Fibroblast of the aortic adventitia (primary cell): ENCODE measurements at places on chromosomes 1 and 21.
A peak's percentile ranks its signal among the peaks of the same experiment; 100 is the strongest.

DNA sequence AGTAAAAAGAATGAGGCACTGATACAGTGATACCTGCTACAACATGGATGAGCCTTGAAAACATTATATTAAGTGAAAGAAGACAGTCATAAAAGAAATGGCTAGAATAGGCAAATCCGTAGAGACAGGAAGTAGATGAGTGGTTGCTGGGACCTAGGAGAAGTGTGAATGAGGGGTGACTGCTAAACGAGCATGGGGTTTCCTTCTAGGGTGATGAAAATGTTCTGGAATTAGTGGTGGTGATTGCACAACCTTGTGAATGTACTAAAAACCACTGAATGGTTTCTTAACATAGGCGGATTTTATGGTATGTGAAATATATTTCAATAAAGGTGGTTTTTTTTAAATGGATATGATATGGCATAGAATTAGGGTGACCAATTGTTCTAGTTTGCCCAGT lies 12.6 kb upstream of the SERINC2 start:
- no peak for DNase-seq

- DNase-seq: no peak
Measured at GRCh38 chr1:1918901-1919303, at the start of gene TMEM52. TSS of gene TMEM52 (minus strand) at chr1:1919279. CDS start at chr1:1919265, 14 bp downstream.

- DNase-seq: peak; percentile 33
Measured at GRCh38 chr1:149931212-149931790, 3.7 kb upstream of the SF3B4 start.

DNA sequence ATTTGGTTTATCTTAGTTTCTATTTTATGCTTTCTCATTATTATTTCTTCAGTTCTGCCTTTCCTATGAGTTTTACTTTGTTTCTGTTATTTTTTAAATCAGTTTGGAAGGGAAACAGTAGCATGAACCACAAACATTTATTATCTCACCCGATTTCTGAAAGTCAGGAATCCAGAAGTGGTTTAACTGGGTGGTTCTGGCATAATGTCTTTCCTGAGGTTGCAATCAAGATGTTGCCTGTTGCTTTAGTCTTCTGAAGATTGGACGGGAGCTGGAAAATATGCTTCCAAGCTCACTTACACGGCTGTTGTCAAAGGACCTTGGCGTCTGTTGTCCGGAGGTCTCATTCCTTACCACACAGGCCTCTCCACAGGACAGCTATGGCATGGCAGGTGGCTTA lies 50.4 kb downstream of the SNRPE start:
- peak; percentile 42 for DNase-seq

DNA sequence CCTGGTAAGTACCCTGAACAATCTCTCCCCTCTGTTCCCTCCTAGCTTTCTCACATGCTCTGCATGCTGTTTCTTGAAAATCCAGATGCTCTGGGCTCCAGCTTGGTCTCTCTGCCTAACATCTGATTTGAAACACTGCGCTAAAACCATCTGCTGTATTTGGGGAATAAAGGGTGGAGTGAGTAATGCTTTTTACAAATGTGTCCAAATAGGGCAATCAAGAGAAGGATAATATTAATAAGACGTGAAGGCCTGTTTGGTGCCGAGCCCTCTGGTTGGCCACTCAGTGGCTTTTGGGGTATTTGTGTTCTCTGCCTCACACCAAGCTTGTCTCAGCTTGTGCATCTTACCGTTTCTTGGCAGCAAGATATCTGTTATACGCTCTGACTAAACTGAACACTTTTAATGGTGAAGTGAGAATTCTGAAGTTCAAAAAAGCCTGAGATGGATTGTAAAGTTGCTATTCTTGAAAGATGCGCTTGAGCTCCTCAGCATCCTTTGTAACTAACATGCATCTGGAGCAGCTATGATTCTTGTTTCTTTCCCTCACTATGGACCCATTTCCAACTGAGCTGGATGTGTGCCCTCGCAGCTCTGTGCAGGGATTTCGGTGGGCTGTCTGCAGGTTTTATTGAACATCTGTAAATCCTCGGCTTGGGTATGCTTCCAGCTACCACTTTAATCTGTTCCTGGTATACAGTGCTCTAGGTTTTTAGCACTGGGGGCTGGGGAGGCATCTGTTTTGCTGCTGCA lies 269.4 kb downstream of the RWDD3 start:
- no peak for DNase-seq

DNA sequence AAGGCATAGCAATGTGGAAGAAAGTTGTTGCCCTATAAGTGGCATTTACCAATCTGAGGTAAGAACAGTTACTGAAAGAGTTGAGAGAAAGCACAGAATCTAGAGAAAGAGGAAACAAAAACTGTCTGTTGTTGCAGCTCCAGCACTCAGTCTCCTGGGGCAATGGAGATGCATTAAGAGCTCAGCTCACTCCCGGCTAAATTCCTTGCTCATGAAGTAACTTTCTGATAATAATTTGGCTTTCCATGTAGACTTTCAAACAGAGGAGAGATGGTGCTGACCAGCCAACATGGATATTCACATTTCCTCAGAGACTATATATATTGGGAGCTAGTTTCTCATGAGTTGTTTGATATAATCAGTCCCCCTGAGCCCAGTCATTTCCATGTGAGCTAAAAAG lies 135.3 kb downstream of the GDAP2 start:
- peak; percentile 87 for DNase-seq

- DNase-seq: no peak
Measured at GRCh38 chr1:41440321-41441085, 44.0 kb downstream of the EDN2 start.

GRCh38 chr1:43781574-43781973 lies 74.2 kb downstream of the ST3GAL3 start:
- DNase-seq: no peak

- DNase-seq: no peak
Measured at GRCh38 chr1:117627546-117628130, 21.8 kb downstream of the TENT5C start.

DNA sequence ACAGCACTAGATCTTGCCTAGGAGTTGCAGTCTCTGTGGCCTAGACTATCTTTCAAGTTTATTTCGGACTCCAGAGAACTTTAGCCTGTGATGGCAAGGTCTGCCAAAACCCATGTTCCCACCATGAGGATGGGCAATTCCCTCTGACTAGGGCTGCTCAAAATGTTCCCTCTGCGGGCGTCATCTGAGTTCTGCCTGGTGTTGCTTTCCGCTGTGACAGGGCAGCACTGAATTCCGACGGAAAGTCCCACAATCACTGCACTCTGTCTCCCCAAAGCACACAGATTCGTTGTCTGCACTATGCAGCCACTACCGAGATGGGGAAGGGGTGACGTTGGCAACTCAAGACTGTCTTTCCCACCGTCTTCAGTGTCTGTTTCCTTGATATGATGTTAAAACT lies 75.2 kb downstream of the CATSPERE start:
- DNase-seq: no peak

GRCh38 chr1:31418626-31419323 lies 5.8 kb downstream of the SERINC2 start:
- no peak for DNase-seq

GRCh38 chr1:82919837-82920236 lies 1079.1 kb downstream of the TTLL7 start:
- DNase-seq: no peak

- DNase-seq: peak; percentile 35
Measured at GRCh38 chr1:99266726-99267125, 2.4 kb downstream of the PLPPR4 start.

- no peak for DNase-seq
Measured at GRCh38 chr1:180945151-180945550, 32.5 kb downstream of the KIAA1614 start.

GRCh38 chr1:157512036-157512969 lies 40.0 kb downstream of the FCRL5 start:
- DNase-seq: no peak
